ENCODE measurements at places on chromosomes 1 and 21.
A peak's percentile ranks its signal among the peaks of the same experiment; 100 is the strongest.

DNA sequence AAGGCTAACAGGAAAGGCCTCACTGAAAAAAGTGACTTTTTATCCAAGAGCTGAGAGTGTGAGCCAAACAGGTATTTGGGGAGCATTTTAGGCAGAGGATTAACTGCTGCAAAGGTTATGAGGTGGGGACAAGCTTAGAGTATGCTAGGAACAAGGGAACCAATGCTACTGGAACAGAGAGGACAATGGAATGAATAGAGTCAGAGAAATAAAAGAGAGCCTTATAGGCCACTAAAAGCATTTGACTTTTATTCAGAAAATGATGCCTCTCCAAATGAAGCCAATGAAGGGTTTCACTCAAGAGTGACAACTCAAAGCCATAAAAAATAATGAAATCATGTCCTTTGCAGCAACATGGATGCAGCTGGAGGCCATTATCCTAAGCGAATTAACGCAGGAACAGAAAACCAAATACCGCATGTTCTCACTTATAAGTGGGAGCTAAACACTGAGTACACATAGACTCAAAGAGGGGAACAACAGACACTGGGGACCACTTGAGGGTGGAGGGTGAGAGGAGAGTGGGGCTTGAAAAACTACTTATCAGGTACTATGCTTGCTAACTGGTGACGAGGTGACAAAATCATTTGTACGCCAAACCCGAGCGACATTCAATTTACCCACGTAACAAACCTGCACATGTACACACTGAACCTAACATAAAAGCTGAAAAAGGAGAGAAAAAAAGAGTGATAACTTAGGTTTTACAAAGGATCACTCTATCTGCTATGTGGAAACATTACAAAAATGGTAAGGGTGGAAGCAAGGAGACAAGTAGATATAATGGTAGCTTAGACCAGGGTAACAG is 11.1 kb downstream of the PTP4A2 start:
- no peak for DNase-seq

DNA sequence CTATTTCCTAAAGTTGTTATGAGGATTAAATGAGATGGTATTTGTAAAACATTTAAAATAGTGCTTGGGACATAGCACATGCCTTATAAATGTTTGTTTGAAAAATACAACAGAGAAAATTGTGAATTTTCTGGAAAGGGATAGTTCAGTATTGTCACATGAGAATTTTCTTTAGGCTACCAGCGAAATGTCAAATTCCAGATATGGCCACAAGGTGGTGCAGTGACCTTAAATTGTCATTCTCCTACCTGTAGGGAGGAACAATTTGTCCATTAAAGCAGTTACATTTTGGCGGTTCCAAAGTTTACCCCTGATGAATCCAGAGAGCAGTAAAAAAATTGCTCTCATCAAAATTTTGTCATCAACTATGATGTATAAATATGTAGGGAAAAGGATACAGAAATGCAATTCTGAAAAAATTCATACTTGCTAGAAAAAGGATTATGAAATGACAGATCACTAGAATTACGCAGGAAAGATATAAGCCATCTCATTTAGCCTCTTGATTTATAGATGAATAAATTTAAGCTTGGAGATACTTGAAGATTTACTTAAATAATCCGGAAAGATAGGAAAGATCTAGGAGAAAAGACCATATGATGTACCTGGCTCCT is 50.2 kb upstream of the TSHB start:
- DNase-seq: peak; percentile 60

DNA sequence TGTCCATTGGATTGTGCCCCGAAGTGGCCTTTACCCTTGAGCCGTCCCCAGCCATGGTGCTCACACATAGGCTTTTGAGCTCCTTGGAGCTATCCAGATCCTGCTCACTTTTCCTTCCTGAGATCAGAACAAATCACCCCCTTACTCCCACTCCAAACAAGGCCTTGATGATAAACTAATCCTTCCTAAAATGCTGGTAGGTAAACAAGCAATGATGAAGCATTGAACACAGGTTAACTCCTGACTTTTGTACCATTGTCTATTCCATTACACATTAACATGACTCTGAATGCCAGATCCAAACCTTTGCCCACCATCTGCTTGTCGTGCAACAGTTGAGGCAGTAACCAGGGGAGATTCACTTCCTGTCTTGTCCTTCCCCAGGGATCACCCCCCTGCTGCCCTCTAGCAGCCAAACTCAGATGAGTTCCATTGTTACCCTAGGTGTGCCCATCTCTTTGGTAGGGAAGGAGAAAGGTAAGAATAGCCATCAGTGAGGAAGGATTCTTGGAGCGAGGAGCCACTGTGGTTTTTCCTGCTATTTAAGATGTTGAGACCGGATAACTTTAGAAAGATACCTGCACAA is 79.5 kb upstream of the DNAJC6 start:
- no peak for DNase-seq

DNA sequence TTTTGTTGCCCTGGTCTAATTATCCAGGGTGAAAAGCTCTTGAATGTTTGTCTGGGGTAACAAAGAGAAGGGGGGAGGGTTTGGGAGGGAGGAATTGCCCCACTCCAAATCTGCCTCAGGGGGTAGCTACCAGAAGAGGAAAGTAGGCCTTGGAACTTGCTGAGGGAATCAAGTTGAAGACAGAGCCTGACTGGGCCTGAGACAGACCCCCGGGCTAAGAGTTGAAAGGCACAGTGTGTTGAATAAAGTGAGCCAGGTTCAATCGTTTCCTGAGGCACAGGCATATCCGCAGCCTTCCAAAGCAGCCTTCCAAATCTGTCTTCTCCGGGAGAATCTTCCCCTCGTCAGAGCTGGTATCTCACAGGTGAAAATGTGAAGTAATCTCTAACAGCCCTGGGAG is 96.6 kb downstream of the LRIG2 start:
- no peak for DNase-seq

DNA sequence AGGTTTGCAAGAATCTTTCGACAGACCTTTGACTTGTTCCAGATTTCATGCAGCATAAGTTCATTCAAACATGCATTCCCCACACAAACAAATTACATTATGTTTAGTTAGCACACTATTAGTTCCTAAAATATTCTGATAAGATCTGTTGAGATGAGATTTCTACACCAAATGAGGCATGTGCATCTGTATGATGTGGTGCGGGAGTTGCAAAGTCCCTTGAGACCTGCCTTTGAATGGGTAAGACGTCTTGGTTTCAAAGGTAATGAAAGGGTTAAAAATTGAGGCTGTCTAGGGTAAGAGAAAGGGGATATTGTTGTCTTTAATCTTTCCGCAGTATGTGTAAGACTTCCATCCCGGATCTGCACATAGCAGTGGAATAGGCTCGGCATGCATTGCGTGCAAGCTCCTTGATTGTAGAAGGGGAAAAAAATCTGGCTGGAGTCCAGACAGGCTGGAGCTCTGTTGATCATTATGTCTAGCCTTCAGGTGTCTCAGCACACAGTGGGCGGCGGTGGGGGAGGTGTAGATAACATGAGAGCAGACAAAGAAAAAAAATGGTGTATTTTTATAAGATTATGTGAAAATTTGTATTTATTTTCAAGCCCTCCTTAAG is 296.6 kb downstream of the PTPRC start:
- peak; percentile 91 for DNase-seq

- DNase-seq: no peak
These were observed 97.3 kb upstream of the DPT start for GRCh38 chr1:168826269-168826668.

GRCh38 chr1:40703316-40703715 is 11.8 kb downstream of the NFYC start:
- DNase-seq: peak; percentile 93

GRCh38 chr1:63327417-63328054 is 5.2 kb downstream of the FOXD3 start:
- DNase-seq: peak; percentile 59

DNA sequence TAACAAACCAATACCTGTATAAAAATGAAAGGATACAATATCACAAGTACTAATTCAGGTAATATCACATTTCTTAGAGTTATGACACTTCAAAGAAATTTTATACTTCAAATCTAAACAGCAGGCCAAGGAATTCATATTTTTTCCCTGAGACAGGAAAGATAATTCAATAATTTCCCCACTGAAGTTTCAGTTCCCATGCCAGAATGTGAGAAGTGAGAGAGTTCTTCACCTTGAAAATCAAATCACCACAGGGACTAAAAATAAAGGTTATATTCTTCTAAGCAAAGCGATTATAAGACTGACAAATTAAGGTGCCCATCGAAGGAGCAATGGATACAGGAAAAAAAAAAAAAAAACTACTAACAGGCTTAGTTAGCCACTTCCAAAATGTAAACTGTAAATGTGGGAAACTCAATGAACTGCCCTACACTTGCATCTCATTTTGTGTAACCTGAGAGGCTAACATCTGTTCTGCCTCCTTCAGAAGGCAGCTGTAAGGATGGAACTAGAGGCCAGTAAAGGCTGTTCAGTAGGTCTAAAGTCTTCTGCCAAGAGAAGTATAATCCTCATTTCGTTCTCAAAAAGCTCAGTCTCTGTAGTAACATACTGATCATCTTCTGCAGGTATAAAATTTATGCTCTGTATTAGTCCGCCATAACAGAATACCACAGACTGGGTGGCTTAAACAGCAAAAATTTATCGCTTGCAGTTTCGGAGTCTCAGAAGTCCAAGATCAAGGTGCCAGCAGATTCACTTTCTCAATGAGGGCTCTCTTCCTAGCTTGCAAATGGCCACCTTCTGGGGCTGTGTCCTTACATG is 127.8 kb downstream of the RERE start:
- no peak for DNase-seq

- DNase-seq: no peak
These were observed 82.3 kb downstream of the PGM1 start for GRCh38 chr1:63675420-63675931.

GRCh38 chr1:230517786-230518185 is 91.7 kb upstream of the PGBD5 start:
- DNase-seq: no peak

- no peak for DNase-seq
These were observed 113.2 kb downstream of the NCAM2 start for GRCh38 chr21:21111309-21111920.

- DNase-seq: no peak
These were observed 549.2 kb downstream of the PTPRU start for GRCh38 chr1:29785554-29785953.

DNA sequence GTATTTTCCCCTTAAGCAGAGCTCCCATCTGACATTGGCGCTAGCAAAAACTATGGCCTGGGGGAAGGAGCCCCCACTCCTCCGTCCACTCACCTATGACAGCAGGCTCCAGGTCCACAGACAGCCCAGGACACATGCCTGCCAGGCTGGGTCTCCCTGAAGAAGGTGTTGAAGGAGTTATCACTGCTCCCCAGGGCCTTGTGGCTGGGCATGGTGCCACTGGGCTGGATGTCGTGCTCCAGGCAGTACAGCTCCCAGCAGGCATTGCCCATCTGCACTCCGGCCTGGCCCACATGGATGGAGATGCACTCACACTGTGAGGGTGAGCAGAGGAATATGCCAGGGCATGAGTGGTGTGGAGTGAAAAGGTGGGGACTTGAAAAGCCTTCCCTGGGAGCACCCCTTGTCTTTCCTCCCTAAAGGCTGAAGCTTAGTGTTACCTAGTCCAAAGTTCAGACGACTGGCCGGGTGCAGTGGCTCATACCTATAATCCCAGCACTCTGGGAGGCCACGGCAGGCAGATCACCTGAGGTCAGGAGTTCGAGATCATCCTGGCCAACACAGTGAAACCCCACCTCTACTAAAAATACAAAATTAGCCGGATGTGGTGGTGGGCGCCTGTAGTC is 30.0 kb downstream of the RABIF start:
- peak; percentile 32 for DNase-seq

- DNase-seq: no peak
These were observed 77.3 kb upstream of the GALNT2 start for GRCh38 chr1:229989591-229990248.

DNA sequence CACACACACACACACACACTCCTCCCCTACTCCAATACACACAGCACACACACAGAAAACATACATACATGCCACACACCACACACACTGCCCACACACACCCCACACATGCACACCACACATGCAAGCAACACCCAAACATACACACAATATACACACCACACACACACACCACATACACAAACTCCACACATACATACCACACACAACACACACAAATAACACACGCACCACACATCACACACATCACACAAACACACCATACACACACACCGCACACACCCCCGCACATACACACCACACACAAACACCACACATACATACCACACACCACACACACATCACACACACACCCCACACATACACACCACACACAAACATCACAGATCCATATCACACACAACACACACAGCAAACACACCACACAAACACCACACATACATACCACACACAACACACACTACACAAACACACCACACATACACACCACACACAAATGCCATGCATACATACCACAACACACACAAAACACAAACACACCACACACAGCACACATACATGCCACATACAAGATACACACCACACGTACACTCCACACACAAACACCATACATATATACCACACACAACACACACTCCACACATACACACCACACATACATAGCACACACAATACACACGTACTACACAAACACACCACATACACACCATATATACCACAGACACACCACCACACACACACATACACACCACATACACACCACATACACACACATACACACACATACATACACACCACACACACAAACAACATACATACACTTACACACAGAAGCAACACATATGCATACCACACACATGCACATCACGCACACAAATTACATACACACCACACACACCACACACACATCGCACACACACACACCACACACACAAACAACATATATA is 932 bp upstream of the RAB7B start:
- DNase-seq: no peak

GRCh38 chr1:30406996-30407864 is 316.2 kb downstream of the MATN1 start:
- no peak for DNase-seq

DNA sequence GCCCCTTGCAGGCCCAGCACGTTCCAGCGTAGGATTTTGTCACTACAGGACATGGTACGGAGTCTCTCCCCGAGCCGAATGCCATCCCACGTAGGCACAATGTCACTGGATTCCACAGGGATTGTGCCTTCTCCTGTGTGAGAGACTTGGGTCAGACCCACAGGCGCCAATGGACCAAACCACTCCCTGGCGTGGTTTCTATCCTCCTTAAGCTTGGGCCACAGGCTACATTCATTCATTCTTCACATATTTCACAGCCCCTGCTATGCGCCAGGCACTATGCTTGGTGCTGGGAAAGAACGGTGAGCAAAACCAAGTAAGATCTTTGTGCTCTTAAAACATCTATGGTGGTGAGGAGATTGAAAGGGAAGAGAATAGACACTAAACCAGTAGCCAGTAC is 18.7 kb downstream of the CHRNB2 start:
- DNase-seq: no peak

DNA sequence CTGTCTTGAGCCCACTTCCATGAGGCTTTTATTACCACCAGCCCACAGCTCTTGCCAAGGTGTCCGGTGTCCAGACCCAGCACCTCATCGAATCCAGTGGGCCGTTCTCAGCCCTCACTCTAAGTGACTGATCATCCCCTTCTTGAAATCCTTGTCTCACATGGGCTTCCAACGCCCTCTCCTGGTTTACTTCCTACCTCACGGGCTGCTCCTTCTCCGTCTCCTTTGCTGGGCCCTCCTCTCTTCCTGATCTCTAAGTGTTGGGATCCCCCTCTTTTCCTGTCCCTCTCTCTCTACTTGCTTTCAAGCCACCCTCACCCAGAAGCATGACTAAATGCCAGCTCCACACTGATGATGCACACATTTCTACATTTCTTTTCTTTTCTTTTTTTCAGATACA is 9.0 kb upstream of the RHBG start:
- peak; percentile 74 for DNase-seq
